ENCODE measurements at places on chromosomes 11 and 22.

DNA sequence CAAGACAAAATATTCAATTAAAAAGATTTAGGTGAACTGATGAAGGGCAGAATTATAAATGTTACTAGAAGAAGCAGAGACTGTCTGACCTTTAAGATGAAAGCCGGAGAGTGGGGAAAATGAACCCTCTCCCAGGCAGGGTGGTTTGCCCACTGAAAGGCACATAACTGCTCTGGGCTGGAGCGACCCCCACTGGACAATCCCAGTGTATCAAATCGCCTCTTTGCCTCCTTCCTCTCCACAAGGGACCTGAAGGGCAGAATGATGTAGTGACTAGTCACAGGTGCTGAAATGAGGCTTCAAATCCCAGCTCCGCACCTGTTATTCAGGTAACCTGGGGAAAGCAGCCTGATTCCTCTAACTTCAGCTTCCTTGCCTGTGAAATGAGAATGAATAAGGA is 69.0 kb downstream of the EFCAB6 start:
- no peak for DNase-seq

DNA sequence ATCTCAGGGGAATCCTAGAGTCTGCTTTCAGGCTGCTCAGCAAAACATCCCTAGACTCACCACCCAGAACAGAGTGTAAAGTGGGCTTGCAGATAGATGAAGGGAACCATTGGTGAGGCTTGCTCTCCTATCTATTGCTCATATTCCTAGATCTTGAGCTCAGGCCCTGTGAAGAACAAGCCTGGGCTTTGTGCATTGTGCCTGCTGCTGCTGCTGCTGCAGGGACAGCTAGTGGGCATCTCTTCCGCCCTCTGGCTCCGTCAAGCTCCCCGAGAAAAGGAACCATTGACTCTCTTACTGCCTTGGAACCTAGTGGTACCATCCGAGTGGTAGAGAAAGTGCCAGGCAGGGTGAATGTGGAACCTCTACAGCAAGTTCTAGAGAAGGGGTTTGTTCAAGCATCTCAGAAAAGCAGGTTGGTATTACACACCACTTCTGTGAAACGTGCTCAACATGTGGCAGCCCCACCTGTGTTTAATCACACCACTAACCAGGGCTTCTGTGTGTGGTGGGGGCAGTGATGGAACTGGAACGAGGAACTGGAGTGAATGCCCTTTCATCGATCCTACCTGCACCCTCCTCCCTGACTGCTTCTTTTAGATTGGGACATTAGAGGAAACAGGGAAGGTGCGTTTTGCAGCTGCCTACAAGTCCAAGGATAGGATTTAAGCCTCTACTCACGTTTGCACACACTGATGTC is 4.4 kb downstream of the BACE1-AS start:
- DNase-seq: no peak

- no peak for DNase-seq
These were observed 52.1 kb upstream of the EIF3M start for GRCh38 chr11:32531528-32531927.

- DNase-seq: peak; percentile 35
These were observed 862 bp upstream of the CENATAC start for GRCh38 chr11:118996926-118997626.

GRCh38 chr11:121755906-121756305 is 303.1 kb upstream of the SORL1-AS1 start:
- no peak for DNase-seq

GRCh38 chr11:66268952-66269905 is 790 bp downstream of the RAB1B start:
- no peak for DNase-seq

DNA sequence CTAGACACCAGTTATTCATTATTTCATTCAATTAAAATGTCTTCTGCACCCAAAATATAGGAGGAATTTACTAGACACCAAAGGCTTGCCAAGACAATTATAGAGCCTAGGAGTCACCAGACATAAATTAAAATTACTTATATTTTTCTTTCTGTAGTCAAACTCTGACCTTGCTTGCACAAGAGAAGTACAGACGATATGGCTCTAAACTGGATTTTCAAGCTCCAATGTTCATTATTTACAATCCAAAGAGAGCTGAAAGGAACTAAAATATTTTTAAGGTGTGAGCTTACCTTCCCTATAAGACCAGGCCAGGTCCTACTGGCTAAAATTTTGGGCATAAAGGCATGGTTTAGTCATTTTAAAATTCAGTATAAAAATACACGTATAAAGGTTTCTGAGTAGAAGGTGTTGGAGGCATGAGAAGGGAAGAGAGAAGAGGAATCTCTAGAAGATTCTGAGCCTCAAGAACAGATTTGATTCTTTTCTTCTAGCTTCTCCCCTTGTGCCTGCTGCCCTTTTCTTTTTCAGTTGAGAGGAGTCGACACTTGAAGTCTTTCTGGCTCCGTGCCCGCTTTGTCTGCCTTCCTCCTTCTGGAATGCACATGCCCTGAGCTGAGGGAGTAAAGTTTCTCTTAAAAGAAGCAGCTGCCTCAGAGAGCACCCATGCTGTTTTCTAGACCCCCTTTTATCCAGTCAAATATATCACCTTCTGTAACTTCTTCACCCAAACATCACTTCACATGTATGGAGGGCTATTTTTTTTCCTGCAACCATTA is 13.5 kb downstream of the C11orf97 start:
- DNase-seq: no peak

GRCh38 chr11:112388496-112388895 is 127.8 kb upstream of the PLET1 start:
- no peak for DNase-seq

GRCh38 chr22:36333644-36334043 is 54.1 kb downstream of the MYH9 start:
- no peak for DNase-seq

- no peak for DNase-seq
These were observed 11.6 kb downstream of the PISD start for GRCh38 chr22:31650391-31650790.

DNA sequence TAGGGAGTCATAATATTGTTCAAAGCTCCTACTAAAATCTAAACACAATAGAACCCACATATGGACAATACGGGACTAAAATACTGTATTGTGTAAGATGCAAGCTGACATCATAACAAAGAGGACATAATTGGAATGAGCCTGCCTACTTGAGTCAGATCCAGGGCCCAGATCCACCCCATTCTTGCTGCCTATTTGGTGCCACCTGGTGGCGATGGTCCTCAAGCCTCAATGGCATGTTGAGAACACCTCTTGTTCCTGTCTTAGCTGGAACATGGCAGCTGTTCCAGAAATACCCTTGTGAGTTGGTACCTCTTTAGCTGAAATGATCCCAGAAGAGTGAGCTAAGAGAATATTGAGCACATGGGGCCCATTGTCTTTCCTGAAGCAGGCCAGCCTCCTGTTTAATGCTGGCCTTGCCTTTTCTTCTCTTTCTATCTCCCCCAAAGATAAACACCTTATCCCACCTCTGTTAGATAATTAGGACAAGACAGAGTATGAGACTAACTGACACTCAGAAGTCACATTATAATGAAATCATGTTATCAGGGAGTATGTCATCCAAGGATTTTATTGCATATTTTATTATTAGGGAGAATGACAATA is 680.9 kb upstream of the ANO5 start:
- DNase-seq: no peak

- DNase-seq: no peak
These were observed 1.7 kb downstream of the CYB5R2 start for GRCh38 chr11:7671347-7672215.

DNA sequence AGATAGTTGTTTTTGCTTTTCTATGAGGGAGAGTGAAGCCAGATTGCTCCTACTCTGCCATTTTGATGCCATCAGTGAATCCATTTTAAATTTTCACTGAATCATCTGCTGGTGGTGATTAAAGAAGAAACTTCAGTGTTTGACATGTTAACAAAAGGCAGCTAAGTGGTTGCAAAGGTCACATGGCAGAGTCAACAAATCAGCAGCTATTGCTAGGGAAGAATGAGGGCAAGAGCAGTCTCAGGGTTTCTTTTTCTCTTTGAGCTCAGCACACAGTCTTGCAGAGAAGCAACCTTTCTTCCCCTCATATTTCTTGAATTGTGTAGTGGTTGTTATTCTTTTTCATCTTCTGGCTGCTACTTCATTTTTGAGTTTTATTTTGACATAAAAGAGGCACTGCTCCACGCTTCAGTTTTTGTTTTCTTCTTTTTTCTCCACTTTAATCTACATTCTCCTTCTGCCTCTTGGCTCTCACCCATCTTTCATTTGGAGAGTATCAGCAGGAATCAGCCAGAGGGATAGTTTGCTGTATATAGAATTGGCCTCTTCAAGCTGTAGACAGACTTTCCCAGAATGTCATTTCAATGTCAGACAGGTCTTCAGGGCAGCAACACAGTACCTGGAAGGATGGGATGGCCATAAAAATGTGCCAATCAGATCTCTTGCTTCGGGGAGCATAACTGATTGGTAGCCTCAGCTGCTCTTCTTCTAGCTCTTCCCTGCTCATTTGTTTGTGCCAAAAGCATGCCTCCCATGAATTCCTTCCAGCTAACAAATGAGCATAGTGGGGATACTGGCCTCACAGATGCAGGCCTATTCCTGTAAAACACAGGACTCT is 153.9 kb downstream of the TRPC6 start:
- DNase-seq: no peak

GRCh38 chr11:62923601-62924411 is 2.6 kb upstream of the CHRM1 start:
- no peak for DNase-seq

DNA sequence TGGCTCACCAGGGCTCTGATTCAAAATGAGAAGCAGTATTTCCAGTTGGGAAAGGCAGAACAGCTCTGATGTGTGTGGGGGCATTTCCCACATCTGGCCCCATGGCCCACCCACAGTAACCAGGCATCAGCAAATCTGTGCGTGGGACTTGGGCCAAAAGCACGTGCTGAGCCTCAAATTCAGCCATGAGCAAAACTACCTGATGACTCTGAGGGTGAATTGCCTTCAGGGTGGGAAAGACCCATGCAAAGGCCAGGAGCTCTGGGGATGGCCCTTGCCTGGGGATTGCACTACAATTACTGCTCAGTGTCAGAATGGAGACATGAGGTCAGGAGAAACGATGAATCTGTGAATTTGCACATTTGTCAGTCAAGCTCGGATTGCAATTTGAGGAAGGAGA is 20.9 kb downstream of the TP53AIP1 start:
- DNase-seq: no peak

GRCh38 chr11:120215634-120216033 is 4.8 kb downstream of the OAF start:
- no peak for DNase-seq

DNA sequence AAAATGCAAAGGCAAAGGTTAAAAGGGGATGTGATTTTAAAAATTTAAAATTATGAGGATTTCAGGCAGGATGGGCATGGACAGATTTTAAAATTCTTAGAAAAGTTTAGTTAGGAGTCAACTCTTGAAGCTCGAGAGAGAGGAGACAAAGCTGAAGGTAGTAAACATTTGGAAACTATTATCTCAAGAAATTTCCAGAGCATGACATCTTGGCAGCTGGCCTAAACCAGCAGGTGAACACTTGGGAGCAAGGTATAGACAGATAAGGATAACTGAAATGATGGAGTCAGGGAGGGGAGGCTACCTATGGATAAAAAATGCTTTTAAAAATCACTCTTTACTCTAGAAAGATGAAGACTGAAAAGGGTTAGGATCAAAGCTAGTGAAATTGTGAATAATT is 13.7 kb downstream of the POU2AF3 start:
- no peak for DNase-seq

DNA sequence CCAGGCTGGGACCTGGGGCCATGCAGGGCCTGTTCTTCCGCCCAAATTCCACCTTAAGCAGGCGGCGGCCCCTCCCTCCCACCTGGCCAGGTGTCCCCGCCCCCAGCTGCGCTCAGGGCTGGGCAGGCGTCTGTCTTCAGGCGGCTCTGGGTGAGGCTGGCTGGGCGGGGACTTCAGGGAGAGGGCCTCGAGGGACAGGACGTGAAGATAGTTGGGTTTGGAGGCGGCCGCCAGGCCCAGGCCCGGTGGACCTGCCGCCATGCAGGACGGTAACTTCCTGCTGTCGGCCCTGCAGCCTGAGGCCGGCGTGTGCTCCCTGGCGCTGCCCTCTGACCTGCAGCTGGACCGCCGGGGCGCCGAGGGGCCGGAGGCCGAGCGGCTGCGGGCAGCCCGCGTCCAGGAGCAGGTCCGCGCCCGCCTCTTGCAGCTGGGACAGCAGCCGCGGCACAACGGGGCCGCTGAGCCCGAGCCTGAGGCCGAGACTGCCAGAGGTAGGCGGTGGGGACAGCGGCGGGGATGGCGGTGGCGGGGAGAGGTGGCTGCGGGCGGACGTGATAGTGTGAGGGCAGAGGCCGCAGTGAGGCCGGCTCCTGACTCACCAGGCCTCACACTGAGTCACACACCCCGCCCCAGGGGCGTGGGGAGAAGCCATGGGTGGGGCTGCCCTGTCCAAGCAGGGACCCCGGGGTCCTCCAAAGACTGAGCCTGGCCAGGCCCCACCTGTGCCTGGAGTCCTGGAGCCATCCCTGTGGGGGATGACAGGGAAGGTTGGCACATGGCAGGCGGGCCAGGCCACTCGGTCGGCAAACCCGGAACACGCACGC is at the start of gene PKP3:
PKP3 (plus strand) TSS at position 176 of the 824 bp plus-strand sequence; CDS start at position 260, 84 bp downstream.
- DNase-seq: no peak

GRCh38 chr22:19109198-19110063 is 12.8 kb downstream of the DGCR2 start:
- DNase-seq: peak; percentile 27

DNA sequence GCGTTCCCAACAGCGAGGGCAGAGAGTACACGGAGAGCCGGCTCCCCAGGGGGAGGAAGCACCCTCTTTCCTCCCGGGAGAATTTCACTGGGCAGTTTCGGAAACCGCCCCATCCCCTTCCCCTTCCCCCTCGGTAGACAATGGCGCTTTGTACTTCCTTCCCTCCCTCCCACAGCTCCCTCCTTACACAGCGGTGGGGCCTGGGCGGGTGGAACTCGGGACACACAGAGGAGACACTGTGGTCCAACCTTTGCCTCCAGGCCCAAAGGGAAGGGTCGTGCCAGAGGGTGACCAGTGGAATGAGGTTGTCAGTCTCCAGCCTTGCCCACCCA is 4.3 kb downstream of the SMTN start:
- DNase-seq: no peak

DNA sequence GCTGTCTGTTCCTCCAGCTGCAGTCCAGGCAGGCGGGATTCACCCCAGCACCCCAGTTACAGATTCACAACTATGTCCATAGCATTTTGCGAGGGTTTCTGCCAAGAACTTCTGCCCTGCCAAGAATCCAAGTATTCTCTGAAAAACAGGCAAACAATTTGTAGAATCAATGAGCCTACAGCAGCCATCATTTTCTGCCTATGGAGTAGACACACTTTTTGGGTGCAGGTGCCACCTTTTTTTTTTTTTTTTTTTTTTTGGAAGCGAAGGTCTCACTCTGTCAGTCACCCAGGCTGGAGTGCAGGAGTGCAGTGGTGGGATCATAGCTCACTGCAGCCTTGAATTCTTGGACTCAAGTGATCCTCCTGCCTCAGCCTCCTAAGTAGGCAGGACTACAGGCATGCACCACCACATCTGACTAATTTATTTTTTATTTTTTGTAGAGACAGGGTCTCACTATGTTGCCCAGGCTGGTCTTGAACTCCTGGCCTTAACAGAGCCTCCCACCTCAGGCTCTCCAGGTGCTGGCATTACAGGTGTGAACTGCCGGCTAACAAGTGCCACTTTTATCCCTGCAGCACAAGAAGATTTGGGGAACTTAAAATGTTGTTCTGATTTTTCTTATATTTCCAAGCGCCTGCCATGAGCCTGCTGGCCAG is 195.1 kb downstream of the SNX19 start:
- DNase-seq: no peak

- DNase-seq: no peak
These were observed 16.2 kb upstream of the ST3GAL4 start for GRCh38 chr11:126339073-126339862.

All from stimulated activated CD4-positive, alpha-beta T cell treated with anti-CD3 and anti-CD28 coated beads, TNF-alpha, amount 100 ng/mL, for 24 hours (primary cell).